ENCODE measurements at places on chromosomes 11 and 22. TPM values are rescaled to one million over a fixed set of nuclear protein-coding genes. Genes with fewer than 3 reads are reported as not detected.

DNA sequence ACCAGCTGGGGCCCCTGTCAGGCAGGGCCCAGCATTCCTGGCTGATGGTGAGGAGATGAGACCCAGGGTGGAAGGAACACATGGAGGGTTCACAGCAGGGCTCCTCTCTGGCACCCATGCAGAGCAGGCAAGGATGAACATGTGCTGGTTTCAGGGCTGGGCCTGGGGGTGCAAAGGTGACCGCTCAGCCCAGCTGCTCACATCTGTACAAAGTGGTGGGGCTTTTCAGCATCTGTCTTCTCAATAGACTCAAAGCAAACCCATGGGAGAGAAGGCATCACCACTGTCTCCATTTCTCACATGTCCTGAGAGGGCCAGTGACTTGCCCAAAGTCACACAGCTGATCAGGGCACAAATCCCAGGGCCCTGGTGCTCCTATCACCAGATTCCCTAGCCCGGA lies 27.3 kb upstream of the TCF20 start:
- no peak for DNase-seq

GRCh38 chr11:64890522-64890939 lies 12.1 kb upstream of the EHD1 start:
- DNase-seq: no peak

DNA sequence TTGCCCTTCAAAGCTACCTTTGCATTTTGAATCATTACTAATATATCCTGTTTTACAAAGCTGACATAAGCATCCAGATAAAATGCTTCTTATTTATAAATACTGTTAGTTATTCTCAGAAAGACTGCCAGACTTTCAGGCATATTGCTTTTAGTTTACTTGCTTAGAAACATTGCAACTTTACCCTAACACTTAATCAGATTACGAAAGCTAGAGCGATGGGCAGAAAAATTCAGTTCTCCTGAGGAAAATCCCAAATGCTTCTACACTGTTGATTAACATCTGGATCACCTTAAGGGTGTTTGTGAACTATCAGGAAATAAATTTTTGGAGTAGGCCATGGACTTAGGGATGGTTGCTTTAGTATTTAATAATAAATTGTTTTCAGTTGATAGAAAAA lies 289.7 kb upstream of the MPPED2 start:
- no peak for DNase-seq

GRCh38 chr11:9071692-9072091 lies 19.7 kb downstream of the SCUBE2 start:
- no peak for DNase-seq

OR51B4 gene
- not detected for total RNA-seq

NRGN gene
- total RNA-seq: 21.2 TPM

NDUFA6 gene
- 83.4 TPM for total RNA-seq

ADSL gene
- total RNA-seq: 84.8 TPM

NLRP14 gene
- total RNA-seq: not detected

TSGA10IP gene
- not detected for total RNA-seq
